ENCODE measurements at places on chromosomes 7 and 10.

DNA sequence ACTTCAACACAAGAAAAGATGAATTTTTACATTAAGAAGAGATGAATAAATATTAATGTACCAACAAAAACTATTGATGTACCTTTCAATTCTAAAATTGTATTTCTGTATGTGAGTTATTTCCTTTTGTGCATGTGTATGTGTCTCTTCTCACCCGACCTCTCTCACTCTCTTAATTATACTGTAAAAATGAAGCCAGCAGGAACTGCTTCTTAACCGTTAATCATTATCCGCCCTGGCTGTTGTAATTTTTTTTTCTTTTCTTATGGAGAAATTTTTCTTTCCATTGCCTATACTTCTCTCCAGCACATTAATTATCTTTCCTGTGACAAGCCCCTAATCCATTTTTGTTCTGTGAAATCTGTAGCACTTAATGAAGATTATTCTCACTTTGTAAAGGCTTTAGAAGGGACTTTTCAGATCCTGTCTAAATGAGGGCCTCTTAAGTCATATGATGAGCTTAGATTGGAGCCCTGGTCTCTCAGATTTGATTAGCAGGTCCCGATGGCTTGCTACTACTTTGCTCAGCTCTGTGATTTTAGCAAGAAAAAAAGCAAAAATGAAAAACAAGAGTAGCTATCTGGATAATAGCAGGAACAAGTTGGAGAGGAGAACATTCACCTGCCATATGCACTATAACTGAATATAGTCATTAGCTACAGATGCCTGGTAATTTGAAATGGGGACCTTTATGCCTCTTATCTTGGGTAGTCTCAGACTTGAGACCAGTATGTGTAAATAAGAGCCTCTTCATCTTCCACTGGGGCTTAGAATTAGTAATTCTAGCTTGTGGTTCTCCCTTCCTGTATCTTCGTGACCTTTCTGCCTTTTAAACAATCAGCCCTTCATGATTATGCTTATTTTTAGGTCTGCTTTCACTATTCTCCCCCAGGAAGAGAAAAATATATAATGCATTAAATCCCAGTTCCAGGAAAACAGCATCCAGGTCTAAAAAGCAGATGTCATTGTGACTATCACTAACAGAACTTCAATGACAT, 80.0 kb upstream of the COL1A2 start:
- no peak for DNase-seq

DNA sequence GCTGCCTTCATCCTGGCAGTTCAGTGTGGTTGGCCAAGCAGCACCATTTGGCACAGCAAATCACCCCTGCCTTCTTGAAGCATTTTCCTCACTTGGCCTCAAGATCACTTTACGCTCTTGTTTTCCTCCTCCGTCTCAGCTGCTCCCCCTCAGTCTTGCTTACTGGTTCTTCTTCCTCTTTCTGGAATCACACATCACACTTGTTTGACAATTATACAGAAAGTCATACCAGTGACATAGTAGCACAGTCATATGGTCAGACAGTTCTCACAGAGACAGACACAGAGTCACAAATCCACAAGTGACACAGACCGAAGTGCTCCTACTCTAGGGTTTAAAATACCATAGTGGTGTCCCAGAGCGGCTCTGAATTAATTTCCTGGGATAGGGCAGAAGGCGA, 43.8 kb upstream of the ARL4A start:
- no peak for DNase-seq

- no peak for DNase-seq
These were observed 75.7 kb downstream of the ANKRD7 start for GRCh38 chr7:118300177-118300576.

- no peak for DNase-seq
These were observed 3.9 kb downstream of the BBIP1 start for GRCh38 chr10:110915035-110915434.

GRCh38 chr7:55534916-55535590, 37.2 kb downstream of the VOPP1 start:
- no peak for DNase-seq

- DNase-seq: no peak
These were observed 90.9 kb upstream of the ZNF804B start for GRCh38 chr7:88668591-88668990.

DNA sequence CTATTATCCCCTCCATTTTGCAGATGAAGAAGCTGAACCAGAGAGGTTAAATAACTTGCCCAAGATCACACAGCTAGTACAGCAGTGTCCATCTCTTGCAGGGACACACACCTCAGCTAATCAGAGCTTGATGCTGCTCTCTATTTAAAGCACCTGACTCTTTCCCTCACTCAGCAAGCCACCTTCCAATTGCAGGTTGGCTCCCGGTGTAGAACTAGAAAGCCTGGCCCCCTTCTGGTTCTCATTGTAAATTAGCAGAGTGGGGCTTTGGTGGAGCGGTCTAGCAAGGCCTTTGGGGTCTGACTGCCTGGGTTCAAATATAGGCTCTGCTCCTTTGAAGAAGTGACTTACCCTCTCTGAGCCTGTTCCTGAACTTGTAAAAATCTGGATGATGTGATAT, 176.4 kb downstream of the NEURL1 start:
- DNase-seq: no peak

- DNase-seq: no peak
These were observed 98.0 kb downstream of the KCND2 start for GRCh38 chr7:120370954-120371353.

GRCh38 chr7:78576236-78576635, 777.7 kb downstream of the PHTF2 start:
- DNase-seq: no peak

- no peak for DNase-seq
These were observed 1.6 kb downstream of the SKAP2 start for GRCh38 chr7:26862834-26863233.

- DNase-seq: no peak
These were observed 24.3 kb downstream of the LMTK2 start for GRCh38 chr7:98130959-98131358.

DNA sequence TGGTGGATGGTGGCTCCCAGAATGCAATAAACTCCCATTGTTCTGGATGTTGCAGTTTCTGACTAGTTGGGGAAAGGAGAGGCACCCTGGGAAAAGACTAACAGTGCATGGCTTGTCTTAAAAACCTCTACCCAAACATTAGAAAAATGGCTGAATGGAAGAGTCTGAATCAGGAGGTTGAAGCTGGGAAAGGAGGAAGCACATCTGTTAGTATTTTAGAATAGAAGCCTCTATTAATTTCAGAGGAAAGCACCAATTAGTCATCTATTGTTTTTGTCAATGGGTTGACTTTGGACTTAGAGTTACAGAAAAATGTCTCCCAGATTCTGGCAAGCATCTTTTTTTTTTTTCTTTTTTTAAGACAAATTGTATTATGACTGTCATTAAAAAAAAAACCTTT, 56.1 kb upstream of the ELMO1 start:
- DNase-seq: no peak

GRCh38 chr10:132508581-132509443, 28.8 kb upstream of the INPP5A start:
- DNase-seq: no peak

DNA sequence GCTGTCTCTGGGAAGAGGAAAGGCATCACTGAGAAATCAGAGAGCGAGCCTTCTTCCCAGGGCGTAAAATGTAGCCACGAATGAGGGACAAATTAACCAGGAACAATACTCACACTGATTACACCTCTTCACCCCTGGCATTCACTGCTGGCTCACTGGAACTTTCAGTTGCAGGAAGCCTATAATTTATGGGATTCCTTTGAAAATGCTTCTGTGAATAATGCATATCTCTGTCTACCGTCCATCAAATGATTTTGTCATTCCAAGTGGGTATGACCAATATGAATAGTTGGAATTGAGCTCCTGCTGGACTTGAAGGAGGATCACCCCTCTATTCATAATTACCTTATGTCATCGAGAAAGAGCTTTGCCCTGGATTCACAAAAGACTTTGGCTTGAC, 360.3 kb upstream of the FZD8 start:
- DNase-seq: no peak

- DNase-seq: no peak
These were observed 157.5 kb downstream of the XPNPEP1 start for GRCh38 chr10:109765838-109766237.

GRCh38 chr10:48603421-48604038, 1.3 kb downstream of the ARHGAP22 start:
- no peak for DNase-seq

DNA sequence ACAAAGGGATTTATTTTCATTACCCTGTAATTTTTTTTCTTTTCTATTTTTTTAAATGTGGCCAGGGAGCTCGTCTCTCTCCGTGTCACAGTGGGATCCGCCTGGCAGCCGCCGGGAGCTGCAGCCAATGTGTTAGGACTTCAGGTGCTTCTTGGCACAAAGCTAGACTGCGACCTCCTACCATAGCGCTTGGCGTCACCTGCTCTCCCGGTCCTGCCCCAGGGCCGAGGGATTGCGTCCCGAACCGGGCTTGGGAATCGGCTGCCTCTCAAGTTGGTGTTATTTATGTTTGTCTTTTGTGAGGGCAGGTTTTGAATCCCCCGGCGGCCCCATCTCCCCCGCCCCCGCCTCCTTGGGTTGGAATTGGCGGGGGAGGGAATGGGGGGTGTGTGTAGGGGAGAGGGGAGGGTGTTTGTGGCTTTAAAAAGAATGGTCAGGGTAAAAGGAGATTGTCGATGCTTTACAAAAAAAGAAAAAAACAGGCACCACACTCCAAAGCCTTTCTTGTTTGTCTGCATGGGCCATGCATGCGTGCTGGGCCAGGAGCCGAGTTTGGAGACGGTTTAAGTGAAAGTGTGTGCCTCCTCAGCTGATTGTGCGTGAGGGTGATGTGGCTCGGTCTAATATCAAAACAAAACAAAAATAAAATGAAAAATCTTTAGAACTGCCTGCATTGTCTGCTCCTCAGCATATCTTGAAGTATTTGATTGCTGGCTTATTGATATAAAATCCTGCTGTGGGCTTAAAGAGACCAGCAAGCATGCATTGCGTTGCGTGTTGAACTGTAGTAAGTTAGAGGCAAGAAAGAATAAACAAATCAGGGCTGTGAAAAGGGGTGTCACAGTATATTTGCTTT, 1.2 kb downstream of the PPP1R9A start:
- DNase-seq: no peak

- no peak for DNase-seq
These were observed 22.4 kb downstream of the ATXN7L1 start for GRCh38 chr7:105853931-105854419.

DNA sequence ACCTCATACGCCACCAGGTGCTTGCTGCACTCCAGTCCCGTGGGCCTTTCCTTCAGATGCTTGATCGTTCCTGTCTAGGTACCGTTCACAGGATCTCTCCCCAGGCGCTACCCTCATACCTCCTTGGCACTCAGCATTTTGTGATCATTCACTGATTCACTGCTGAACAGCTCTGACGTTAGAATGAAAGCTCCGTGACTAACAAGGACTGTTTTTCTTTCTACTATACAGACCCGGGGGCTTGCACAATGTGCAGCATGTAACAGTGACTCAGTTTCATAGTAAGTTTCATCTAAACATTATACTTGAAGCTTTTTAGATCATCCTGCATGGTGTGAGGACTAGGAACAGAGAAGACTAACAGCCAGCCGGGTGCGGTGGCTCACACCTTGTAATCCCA, 20.6 kb downstream of the KIN start:
- DNase-seq: no peak

DNA sequence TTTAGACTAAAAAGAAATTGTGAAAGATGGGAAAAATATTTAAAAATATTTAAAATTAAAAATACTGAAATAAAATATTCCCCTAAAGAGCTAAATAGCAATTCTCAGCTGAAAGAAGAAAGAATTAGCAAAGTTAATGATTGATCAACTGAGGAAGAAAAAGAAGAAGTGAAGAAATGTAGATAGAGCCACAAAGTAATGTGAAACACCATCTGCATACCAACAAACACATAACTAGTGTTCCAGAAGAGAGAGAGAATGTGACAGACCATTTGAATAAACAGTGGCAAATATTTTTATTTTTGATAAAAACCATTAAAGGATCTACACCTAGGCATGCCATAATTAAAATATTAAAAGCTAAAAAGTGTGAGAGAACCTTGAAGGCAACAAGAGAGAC, 784.5 kb upstream of the ZWINT start:
- no peak for DNase-seq

DNA sequence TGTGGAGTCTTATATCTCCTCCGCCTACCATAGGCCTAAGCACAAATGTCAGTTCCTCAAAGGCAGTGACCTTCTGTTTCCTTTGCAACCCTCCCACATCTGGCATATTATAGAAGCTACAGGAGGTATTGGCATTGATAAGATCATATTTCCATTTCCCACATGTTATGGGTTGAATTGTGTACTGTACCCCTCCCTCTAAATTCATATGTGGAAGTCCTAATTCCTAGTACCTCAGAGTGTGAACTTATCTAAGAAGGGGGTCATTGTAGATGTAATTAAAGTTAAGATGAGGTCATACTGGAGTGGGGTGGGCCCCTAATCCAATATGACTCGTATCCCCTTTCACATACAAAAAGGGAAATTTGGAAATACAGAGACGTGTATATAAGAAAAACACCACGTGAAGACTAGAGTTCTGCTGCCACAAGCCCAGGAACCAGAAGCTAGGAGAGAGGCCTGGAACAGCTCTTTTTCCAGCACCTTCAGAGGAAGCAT, 6.1 kb upstream of the LAMB4 start:
- no peak for DNase-seq

DNA sequence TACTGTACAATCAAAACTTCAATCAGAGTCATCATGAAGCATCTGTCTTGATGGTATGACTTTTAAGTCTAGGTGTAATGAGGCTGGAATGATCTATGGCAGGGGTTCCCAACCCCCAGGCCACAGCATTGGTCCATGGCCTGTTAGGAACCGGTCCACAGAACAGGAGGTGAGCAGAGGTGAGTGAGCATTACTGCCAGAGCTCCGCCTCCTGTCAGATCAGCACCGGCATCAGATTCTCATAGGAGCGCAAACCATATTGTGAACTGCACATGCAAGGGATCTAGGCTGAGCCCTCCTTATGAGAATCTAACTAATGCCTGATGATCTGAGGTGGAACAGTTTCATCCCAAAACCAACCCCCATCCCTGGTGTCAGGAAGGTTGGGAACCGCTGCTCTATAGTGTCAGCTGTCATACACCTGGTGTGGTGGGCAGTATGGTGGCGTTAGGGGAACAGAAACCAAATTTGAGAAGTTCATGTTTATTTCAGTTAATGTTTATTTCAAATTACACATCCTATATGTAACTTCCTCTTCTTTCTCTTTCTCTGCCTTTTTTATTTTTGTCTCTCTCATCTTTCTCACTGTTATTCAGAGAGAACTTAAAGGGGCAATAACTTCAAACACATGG, 432.6 kb downstream of the TNS3 start:
- no peak for DNase-seq

DNA sequence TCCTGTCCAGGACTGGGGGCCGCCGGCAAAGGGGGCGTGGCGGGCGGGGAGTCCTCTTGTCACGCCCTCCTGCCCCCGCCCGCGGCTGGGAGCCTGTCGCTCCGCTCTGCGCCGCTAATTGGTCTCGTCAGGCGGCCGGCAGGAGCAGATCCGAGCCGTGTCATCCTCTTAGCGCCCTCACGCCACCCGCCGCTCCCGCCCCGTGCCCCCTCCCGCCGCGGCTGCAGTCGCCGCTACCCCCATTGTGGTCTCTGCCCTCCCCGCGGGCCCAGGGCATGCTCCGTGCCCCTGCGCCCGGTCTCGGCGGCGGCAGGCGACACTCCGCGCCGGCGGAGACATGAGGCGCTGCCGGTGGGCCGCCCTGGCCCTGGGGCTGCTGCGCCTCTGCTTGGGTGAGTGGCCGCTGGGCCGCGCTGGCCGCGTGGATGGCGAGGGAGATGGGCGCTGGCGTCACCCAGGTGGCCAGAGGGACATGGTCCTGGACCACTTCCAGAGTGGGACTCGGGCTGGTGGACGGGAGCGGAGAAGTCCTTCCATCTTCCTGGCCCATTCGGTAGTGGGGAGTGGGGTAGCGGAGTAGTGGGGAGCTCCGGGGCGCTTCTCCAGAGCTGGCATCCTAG, at the start of gene CDHR1:
CDHR1 (plus strand) TSS at position 114 of the 620 bp plus-strand sequence; CDS start at position 338, 224 bp downstream.
- peak; percentile 30 for DNase-seq

GRCh38 chr7:44307905-44308595, 17.3 kb downstream of the CAMK2B start:
- DNase-seq: no peak
